Myocyte (in vitro differentiated cells): ENCODE measurements at places on chromosomes 2 and 18. TPM values are rescaled to one million over a fixed set of nuclear protein-coding genes. Genes with fewer than 3 reads are reported as not detected.

The SH2D6 gene
- total RNA-seq: 4.9 and 5.3 TPM in 2 replicates

The ANO7 gene
- 0.45 TPM in 1 of 2 replicates, not detected in the other for total RNA-seq

The LIMS4 gene
- 22.6 and 29.9 TPM in 2 replicates for total RNA-seq

The DLX1 gene
- total RNA-seq: 0.78 and 0.94 TPM in 2 replicates

The COL4A4 gene
- 0.36 and 0.64 TPM in 2 replicates for total RNA-seq

The REEP1 gene
- total RNA-seq: 67.8 and 90.1 TPM in 2 replicates

The RIT2 gene
- total RNA-seq: not detected in 2 replicates

The CCDC141 gene
- total RNA-seq: 32.4 and 61.8 TPM in 2 replicates

DNA sequence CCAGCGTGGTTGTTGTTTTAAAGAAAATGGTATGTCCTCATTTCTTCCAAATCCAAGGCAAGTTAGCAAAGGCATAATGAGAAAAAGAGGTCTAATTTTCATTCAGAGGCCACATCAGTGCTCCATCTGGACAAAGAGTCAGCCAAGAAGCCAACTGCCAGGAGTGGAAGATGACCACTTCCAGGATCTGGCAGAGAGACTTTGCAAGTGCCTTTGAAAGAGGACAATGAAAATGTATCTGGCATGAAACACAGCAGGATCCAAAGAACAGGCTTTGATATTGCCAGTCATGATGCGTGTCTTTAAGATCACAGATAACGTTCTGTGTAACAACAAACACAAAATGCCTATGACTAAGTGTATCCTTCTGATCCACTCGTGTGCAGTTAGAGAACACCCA is 82.8 kb downstream of the AFF3 start:
- DNase-seq: no peak

GRCh38 chr2:174994381-174994780 is 10.8 kb downstream of the CHN1 start:
- no peak for DNase-seq

- DNase-seq: no peak
These were observed 63.9 kb downstream of the LRRFIP1 start for GRCh38 chr2:237691029-237691907.

DNA sequence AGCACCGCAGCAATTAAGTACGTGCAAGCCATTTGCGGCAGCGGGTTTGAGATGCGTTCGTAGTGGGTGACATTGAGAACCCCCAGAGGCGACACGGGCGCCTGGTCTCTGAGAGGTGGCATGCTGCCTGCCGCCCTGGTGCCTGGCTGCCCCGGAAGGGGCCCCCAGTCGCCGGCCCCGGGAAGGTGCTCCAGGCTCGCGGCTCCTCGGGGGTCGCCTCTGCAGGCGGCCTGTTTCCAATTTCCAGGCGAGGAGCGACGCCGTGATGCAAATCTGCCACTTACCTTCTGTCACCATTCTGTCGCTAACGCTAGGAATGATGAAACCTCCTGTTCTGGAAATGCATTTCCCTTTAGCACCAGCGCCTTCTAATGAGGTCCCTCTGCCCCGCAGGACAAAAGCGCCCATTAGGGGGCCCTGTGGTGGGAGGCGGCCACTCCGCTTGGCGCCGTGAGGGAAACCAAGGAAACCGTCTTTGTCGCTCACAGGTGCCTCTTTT is 13.0 kb downstream of the KIF5C start:
- no peak for DNase-seq

GRCh38 chr2:109689182-109689930 is 75.2 kb downstream of the SOWAHC start:
- DNase-seq: no peak

GRCh38 chr2:144455987-144456386 is 63.9 kb downstream of the ZEB2 start:
- DNase-seq: no peak

GRCh38 chr18:5943514-5943913 is 48.2 kb upstream of the TMEM200C start:
- no peak for DNase-seq

- no peak for DNase-seq
These were observed 29.5 kb downstream of the SERPINB5 start for GRCh38 chr18:63506336-63506646.

- DNase-seq: peak; percentile 79
These were observed 58.7 kb downstream of the SPATS2L start for GRCh38 chr2:200365209-200365608.

DNA sequence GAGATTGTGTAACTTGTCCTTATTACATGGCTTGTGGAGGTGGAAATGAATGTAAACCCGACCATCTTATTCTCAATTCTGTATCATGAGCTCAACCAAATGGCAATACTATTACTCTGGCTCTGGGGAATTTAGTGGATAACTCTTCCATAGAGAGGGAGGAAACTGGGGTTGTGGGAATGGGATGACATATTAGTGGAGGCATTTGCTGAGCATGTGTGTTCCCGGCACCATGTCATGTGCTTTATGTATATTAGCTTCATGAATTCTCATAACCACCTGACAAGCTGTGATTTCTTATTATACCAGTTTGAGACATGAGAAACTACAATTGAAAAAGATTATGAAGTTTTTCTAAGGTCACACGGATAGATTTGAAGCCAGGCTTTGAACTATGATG is 112.8 kb upstream of the TMEFF2 start:
- DNase-seq: no peak

GRCh38 chr2:161976295-161976694 is 97.7 kb downstream of the DPP4 start:
- no peak for DNase-seq

- DNase-seq: peak; percentile 76
These were observed 1.6 kb downstream of the CRIM1 start for GRCh38 chr2:36356990-36357846.

- DNase-seq: no peak
These were observed 110.5 kb downstream of the CCDC148 start for GRCh38 chr2:158346032-158346431.

DNA sequence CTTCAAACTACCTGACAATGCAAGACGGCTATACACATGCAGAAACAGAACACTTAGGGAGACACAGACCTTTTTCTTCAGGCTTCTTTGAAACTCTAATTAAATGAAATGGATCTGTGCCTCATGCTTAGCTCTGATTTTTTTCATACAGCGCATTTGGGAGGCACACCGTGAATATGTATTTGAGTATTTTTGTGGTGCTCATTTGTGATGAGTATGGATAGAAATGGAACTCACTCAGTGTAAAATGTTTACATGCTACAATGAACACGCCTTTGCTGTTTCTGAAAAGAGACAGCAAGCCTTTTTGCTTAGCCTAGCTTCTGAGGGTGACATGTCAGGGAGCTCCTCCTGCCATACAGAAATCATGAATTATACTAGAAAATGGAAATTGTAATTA is 113.3 kb downstream of the FSHR start:
- no peak for DNase-seq

- DNase-seq: no peak
These were observed 29.4 kb upstream of the ARL5A start for GRCh38 chr2:151857650-151858049.

DNA sequence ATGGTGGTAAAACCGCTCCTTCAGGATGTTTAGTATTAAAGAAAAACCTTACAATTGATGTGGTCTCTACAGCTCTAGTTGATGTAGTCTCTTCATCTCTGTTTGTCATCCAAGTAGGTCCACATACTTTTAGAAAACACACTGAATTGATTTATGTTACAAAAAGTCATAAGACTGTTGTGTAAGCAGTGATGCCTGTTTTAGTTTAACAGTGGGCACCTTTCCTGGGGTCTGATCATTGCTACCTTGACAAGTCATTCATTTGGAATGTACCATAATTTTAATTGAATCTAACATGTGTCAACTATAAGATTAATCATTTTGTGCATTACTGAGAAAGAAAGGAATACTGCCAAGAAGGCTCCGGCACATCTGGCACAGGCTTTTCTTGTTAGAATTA is 34.3 kb downstream of the GIGYF2 start:
- DNase-seq: no peak

GRCh38 chr2:36512705-36513104 is 85.3 kb downstream of the FEZ2 start:
- peak; percentile 33 for DNase-seq

- no peak for DNase-seq
These were observed 53.3 kb upstream of the NFU1 start for GRCh38 chr2:69490486-69490885.

DNA sequence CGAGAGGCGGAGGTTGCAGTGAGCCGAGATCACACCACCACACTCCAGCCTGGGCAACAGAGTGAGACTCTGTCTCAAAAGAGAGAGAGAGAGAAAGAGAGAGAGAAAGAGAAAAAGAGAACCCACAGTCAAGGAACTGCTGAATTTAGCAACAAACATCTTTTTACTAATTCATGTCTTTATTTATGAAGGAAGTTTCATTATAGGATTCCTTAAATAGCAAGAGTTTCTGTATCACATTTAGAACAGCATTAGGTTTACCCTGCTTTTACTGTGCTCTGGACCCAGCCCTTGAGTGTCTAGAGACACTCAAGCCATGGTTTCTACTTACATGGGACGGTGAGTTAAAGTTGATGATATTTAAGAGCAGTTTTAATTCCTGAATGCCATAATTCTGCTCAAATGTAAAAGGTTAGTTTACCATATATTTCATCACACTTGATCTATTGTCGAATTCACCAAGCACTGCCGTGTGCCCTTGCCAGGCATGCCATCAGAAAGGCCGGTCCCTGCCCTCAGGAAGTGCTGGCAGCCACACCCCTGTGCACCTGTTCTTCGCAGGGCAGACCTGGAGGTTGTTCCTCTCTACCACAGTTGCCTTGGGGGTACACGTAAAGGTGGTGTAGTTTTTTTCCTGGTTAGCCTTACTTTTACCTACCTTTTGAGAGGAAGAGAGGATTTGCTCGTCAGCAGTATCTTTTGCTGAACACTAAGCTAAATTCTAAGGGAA is 153.3 kb downstream of the LDLRAD4 start:
- DNase-seq: no peak

DNA sequence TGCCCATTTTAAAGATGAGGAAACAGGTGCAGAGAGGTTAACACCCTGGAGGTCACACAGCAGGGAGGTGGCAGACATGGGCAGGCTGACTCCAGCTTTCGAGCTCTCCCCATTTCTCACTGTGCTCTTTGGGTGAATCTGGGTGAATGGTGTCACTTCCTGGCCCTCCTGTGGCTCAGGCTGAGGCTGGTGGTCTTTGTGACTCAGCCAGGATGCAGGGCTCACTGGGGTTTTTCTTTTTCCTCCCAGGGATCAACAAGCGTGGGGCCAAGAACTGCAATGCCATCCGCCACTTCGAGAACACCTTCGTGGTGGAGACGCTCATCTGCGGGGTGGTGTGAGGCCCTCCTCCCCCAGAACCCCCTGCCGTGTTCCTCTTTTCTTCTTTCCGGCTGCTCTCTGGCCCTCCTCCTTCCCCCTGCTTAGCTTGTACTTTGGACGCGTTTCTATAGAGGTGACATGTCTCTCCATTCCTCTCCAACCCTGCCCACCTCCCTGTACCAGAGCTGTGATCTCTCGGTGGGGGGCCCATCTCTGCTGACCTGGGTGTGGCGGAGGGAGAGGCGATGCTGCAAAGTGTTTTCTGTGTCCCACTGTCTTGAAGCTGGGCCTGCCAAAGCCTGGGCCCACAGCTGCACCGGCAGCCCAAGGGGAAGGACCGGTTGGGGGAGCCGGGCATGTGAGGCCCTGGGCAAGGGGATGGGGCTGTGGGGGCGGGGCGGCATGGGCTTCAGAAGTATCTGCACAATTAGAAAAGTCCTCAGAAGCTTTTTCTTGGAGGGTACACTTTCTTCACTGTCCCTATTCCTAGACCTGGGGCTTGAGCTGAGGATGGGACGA is 13.2 kb downstream of the ITM2C start:
- DNase-seq: no peak

DNA sequence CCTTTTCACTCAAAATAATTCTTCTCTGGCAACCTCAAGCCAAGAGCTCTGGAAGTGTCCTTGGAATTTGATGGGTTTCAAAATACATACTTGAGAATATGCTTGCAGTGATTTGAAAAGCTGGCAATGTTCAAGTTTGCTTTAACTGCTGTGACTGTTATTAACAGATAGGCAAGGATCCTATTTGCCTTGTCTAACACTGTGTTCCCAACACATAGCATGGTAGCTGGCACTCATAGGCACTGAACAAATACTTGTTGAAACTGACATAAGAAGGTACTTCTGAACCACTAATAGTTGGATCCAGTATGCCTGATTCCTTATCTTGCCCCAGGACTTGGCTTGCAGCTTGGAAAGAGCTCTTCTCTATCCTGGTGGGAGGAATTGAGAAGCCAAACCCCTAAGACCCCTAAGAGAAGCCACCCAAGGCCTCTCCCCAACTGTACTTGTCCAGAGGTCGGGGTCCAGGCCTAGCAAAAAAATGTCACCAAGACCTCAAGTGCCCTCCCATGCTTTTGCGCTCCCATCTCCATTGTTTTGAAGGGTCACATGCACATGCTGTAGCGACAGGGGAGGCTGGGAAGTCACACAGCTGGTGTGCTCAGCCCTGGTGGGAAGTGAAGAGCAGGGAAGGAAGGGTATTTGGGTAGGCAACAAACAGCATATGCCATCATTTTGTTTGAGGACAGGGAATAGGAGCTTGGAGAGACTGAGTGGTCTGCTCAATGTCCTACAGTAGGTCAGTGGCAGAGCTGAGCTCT is 118.4 kb upstream of the HAAO start:
- DNase-seq: no peak

- DNase-seq: no peak
These were observed 127.5 kb downstream of the RTP5 start for GRCh38 chr2:241997017-241997416.
